Activated CD8-positive, alpha-beta memory T cell treated with anti-CD3 and anti-CD28 coated beads for 1 hour (primary cell): ENCODE measurements at places on chromosomes 7 and 10.

DNA sequence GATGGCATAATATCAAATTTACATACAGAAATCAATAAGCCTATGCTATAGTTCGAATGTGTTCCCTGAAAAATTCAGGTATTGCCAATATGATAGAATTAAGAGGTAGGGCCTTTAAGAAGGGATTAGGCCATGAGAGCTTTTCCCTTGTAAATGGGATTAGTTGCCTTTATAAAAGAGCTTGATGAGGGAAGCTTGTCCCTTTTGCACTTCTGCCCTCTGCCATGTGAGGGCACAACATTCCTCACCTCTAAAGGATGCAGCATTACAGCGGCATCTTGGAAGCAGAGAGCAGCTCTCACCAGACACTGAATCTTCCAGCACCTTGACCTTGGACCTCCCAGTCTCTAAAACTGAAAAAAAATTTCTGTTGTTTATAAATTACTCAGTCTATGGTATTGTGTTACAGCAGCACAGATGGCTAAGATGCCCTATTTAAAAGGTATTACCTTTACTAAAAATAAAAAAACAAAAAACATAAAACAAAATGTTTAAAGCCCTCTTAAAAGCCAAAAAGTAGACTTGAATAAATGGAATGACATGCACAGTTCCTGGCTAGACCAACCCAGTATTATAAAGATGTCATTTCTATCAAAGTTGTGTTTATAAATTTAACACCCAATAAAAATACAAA, 909.6 kb downstream of the REEP3 start:
- no peak for DNase-seq

DNA sequence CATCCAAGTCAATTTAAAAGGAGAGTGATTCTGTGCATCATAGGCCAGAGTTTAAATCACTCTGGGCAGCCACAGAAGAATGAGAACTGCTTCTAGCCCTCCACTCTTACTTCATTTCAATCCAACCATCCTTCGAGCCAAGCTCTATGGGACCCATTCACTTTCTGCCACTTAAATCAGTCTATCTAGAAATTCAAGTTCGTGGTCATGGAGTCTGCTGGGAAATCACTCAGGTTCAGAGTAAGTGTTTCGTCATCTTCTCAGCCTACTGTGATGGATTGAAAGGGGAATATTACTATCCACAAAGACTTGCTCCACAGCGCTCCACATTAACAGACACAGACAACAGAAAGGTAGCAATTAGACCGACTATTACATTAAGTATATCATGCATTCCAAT, 4.6 kb downstream of the DCLRE1C start:
- no peak for DNase-seq

DNA sequence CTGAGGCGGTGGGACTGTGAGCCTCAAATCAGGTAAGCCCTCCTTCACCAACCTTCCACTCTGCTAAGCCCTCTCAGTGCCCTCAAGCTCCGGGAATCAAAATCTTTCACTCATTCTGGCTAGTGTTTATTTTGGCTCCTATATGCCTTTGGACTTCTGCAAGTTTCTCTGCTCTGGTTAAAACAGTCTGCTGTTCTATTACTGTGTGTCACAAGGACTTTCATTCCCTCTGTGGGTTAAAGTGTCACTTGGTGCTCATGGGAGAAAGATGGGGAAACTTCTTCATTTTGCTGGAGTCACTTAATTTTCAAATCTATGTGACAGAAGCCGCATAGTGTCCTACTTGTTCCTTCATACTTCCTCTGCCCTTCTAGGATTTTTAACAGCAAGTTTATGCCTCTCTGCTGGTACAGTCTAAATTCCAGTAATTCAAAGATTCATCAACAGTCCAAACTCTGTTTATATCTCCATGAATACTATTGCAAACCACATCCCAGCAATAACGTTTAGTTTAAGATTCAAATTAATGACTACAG, 61.3 kb downstream of the CD36 start:
- DNase-seq: no peak

GRCh38 chr10:17226891-17227303, 1.1 kb upstream of the VIM start:
- DNase-seq: no peak

DNA sequence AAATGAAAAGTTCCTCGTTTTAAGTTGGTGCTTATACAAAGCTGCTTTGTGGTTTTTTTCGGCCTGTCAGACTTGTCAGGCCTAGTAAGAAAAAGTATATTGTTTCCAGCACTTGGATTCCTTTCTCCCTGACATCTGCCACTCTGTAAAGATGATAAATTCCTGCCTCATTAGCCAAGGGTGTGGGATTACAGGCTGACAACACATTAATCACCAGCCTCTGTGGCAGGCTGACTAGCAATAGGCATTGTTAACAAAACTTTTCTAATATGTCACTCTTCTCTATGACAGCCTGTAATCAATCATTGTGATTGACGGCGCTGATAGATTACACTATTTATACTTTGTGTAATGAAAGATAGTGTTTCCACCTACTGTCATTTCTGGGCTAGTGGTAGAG, 682.5 kb downstream of the LRMDA start:
- DNase-seq: no peak
